Bronchial epithelial cell (primary cell): ENCODE measurements at places on chromosomes 7 and 10.

- no peak for DNase-seq
These were observed 25.0 kb upstream of the FRMD4A start for GRCh38 chr10:14355750-14356149.

DNA sequence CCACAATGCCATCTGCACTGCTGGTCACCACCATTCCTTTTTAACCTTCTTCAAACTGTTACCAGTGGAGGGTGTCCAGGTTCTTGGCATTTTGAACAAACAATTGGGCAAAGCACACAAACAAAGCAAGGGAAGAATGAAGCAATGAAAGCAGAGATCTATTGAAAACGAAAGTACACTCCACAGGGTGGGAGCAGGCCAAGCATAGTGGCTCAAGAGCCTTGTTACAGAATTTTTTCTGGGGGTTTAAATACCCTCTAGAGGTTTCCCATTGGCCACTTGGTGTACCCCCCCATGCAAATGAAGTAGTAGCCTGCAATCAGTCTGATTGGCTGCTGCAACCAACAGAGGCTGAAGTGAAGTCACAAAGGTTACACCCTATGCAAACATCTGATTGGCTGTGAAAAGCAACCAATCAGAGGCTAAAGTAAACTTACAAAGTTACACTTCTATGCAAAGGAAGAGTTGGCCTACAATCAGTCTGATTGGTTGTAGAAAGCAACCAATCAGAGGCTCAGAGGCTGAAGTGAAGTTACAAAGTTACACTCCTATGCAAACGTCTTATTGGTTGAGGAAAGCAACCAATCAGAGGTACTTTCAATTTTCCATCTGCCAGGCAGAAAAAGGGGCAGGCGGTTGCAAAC, 103.2 kb upstream of the WAC start:
- DNase-seq = no peak

- DNase-seq = no peak
These were observed 372.4 kb downstream of the SFMBT2 start for GRCh38 chr10:7038416-7038815.

DNA sequence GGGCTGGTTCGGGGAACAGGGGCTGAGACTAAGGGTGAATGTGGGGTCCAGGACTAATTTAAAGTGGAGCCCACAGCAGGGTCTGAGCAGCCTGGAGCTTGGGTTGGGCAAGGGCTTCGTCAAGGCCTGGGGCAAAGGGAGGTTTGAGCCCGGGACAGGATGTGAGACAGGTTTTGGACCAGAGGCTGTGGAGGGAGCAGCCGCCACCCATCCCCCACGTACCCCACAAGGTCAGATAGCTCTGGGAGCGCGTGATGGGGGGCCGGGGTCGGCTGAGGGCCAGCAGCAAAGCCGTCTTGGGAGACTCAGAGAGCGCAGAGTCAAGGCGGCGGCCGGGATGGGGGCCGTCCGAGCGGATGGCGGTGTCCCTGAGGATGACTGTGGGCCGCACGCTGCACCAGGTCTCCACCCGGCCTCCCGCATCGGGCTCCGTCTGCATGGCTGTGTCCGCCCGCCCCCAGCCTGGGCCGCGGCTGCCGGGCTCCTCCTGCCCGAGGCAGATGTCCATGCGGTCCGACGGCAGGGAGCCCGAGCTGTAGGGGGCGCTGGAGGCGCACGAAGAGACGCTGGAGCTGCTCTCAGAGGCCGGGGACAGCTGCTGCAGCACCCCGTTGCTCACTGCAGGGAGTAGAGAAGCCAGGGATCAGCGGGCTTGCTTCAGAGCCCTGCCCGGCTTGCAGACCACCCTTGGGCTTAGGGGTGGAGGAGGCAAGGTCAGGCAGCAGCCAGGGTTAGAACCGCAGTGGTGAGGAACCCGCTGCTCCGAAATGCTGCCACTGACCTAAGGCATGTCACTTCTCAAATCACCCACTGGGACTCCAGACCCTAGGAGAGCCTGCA, 12.1 kb downstream of the PDZD7 start:
- peak; percentile 57 for DNase-seq

GRCh38 chr10:76416642-76417041, 985.2 kb downstream of the LRMDA start:
- no peak for DNase-seq

- DNase-seq = no peak
These were observed 19.2 kb downstream of the C10orf53 start for GRCh38 chr10:49698679-49699078.

DNA sequence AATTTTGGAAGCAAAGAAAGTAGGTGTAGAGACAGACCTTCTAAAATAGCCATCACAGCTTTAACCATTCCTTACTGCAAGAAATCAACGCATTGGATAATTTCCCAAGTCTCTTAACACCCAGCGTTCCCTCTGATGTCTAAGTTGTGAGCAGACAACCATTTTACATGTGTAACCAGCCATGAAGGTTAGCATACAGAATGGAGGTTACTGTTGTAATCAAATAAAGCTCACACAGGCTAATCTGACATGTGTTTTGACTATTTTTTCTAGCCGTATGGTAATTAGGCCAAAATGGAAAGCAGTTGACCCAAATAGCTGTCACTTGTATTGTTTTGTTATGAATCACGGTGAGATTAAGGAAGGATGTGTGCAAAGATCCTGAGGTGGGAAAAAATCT, 336.4 kb downstream of the RNLS start:
- no peak for DNase-seq

DNA sequence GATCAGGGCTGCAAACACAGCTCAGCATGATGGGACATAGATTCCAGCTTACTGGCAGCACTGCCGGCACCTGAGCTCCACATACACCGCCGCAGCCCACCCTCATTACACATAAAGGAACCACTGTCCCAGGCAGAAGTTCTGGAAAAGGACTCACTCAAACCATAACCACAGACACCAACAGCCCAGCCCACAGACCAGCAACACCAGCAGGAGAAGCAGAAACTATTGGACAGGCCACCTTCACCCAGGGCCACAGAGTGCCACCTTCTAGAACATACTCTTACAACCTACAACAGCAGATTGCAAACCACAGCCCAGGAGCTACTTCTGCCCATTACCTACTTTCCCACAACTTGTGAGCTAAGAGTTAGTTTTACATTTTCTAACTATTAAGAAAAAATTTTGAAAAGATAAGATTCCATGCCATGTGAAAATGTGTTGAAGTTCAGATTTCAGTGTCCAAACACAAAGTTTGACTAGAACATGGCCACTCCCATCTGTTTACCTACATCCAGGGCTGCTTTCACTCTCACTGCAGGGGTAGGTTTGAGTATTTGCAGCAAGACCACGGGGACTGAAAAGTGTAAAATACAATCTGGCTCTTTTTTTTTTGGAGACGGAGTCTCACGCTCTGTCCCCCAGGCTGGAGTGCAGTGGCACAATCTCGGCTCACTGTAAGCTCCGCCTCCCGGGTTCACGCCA, 153.0 kb downstream of the TNS3 start:
- no peak for DNase-seq

DNA sequence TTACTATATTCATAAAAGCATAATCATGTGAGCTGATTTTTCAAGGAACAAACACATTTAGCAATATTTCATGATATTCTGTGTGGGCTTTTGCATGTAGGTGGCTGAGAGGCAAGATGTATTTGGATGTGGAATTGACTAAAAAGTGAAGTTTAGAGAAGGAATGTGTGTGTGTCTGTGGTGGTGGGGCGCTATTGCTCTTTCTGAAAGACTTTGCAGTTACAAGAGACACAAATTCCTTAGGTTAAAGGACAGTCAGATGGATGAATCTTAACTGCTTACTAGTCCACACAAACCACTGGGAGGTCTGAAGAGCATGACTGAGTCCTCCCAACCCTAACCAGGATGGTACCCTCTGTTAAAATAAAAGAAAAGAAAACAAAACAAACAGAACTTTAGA, 200.1 kb downstream of the SDHAF3 start:
- no peak for DNase-seq

GRCh38 chr7:44288381-44288685, 37.1 kb downstream of the CAMK2B start:
- DNase-seq = no peak

DNA sequence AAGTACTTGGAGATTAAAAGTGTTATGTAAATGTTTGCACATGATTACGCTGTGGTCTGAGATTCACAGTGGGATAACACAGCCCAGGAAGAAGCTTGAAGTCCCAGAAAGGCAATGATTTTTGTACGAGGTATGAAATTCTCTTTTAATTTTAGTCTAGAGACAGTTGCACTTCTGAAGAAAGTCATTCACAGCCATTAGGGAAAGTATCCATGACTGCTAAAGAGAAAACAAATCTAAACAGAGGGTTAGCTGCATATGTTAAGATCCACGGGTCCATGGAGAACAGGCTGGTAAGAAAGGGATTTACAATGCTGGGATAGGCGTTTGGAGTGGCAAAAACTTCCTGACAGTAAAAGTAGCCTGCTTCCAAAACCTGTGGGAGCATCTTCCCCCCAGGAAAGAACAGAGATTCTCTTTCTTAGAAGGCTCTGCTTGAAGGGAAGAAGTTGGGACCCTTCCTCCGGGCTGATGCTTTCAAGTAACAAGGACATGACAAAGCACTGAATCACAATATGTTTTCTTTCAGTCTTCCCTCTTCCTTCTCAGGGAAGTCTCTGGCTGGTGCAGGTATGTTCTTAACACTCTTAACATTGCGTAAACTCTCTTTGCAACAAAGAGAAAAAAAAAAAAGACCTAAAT, 220.8 kb upstream of the CELF2 start:
- peak; percentile 91 for DNase-seq

GRCh38 chr7:133070562-133070961, 11.3 kb downstream of the CHCHD3 start:
- peak; percentile 25 for DNase-seq

DNA sequence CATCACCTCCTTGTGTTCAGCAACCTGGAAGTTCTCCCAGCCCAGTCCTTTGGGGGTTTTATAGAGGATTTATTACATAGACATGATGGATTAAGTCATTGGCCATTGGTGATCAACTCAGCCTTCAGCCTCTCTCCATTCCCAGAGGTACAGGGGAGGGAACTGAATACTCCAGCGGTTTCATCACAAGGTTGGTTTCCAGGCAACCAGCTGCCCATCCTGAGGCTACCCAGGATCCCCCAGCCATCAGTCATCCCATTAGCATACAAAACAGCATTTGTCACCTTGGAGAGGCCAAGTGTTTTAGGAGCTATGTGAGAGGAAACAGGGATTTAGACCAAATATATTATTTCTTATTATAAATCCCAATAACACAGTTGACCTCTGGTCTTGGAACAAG, 584.8 kb upstream of the NRP1 start:
- DNase-seq = no peak

DNA sequence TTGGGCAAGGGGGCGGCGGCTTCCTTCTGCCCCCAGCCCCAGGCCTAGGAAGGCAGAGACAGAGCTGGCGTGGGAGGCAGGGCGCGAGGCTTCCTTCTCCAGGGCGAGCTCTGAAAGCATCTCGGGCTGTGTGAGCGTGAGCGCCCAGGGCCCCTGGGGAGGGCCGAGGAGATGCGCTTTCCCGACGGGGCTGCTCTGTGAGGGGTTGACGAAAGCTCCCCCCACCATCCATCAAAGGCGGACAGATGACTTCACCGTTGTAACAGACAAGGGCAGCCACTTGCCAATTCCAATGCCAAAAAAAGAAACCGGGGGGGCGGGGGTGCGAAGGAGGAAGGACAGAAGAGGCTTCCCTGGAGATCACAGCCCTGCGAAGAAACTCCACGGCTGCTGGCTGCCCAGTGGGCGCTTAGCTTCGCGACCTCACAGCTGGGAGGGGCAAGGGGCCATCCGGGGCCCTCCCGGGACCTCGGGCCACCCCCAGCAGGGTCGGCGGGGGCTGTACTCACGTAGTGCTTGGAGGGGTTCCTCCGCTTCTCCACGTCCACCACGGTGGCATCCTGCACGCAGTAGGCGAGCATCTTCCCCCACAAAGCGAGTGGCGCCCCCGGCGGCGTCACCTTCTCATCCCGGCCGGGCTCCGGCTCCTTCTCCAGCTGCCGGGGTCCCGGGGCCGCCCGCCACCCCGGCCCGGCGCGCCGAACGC, 537 bp downstream of the SH3PXD2A start:
- DNase-seq = no peak

DNA sequence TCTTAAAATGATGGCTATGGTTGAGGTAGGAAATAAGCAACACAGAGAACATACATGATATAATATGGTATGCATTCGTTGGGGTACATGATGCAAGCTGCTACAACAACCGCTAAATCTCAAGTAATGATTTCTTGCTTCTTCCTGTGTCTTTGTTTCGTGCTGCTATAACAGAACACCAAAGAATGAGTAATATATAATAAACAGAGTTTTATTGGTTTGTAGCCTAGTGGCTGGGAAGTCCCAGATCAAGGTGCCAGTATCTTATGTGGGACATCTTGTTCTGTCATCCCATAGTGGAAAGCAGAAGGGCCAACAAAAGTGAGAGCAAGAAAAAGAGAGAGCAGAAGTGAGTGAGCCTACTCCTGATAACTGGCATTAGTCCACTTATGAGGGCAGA, 689.7 kb downstream of the SUGCT start:
- peak; percentile 55 for DNase-seq

DNA sequence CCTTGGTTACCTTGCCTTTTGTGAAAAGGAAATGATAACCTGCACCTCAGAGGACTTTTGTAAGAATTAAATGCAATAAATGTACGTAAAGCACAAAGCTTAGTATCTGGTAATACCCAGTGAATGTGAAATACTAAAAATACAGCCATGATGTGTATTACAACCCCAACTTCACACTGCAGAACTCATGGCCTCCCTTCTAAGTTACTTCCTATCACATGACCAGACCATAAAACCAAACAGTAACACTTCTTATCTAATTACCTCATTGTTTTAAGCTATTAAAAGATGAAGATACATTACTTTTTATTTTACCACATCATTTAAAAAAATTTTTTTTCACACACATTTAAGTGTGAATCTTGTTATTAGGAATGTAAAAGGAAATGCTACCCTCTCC, 29.0 kb downstream of the VPS41 start:
- DNase-seq = no peak

- peak; percentile 51 for DNase-seq
These were observed 2.6 kb upstream of the ZNF503 start for GRCh38 chr10:75403939-75404814.

DNA sequence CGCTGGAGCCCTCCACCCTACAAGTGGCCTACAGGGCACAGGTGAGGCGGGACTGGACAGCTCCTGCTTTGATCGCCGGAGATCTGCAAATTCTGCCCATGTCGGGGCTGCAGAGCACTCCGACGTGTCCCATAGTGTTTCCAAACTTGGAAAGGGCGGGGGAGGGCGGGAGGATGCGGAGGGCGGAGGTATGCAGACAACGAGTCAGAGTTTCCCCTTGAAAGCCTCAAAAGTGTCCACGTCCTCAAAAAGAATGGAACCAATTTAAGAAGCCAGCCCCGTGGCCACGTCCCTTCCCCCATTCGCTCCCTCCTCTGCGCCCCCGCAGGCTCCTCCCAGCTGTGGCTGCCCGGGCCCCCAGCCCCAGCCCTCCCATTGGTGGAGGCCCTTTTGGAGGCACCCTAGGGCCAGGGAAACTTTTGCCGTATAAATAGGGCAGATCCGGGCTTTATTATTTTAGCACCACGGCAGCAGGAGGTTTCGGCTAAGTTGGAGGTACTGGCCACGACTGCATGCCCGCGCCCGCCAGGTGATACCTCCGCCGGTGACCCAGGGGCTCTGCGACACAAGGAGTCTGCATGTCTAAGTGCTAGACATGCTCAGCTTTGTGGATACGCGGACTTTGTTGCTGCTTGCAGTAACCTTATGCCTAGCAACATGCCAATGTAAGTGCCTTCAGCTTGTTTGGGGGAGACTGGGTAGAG, at the start of gene COL1A2:
Gene COL1A2 (plus strand): TSS at position 459 of the 704 bp plus-strand sequence. CDS start 137 bp downstream, at position 596.
- peak; percentile 13 for DNase-seq

- no peak for DNase-seq
These were observed 243.6 kb upstream of the GRB10 start for GRCh38 chr7:51026341-51026740.
